CD4-positive, alpha-beta T cell treated with Interleukin-17A for 1 hour (primary cell): ENCODE measurements at places on chromosomes 7 and 10.
A peak's percentile ranks its signal among the peaks of the same experiment; 100 is the strongest.

- no peak for DNase-seq
These were observed 37.1 kb downstream of the COL13A1 start for GRCh38 chr10:69838853-69839252.

DNA sequence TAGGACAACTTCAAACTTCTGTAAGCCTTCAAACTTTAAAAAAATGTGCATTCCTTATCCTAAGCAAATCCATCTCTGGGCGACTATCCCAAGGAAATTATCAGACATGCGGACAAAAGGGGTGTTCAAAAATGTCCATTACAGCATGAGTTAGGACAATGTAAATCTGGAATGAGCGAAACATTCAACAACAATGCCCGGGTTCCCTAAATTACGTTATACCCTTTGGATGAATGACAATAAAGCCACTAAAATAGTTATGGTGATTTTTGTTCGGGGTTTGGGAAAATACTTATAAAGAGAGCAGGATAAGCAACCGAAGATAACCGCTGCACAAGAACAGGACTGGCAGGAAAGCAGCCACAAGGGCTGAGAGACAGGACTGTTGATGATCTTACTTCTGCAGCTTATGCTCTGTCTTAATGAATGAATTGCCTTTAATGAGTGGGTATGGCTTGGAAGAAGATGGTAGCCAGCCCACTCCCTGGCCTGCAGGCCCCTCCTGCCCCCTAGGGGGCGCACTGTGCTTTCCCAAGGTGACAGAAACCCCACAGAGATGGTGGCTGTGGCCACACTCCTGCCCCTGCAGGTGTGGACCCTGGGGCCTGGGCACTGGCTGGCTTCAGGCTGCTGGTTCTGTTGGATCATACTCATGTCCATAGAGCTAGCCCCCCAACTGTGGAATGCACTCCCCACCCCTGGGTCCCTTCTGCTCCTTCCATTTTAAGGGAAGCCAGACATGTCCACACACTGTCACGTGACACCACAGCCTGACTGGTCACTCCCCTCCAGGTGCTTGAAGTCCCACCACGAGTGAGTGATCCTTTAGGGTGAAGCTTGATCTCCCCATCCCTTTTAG is 45.0 kb downstream of the ZCCHC24 start:
- peak; percentile 33 for DNase-seq

- DNase-seq: no peak
These were observed 15.7 kb downstream of the RBM33 start for GRCh38 chr7:155660059-155660757.

DNA sequence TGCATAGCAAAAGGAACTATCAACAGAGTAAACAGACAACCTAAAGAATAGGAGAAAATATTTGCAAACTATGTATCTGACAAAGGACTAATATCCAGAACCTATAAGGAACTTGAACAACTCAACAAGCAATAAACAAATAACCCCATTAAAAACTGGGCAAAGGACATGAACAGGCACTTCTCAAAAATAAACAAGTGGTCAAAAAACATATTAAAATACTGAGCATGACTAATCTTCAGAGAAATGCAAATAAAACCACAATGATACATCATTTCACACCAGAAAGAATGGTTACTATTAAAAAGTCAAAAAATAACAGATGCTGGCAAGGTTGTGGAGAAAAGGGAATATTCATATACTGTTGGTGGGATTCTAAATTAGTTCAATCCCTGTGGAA is 17.1 kb downstream of the MAGI2 start:
- no peak for DNase-seq

- DNase-seq: no peak
These were observed 172.7 kb downstream of the DIP2C start for GRCh38 chr10:516764-517163.

- DNase-seq: no peak
These were observed 287.0 kb downstream of the DOCK4 start for GRCh38 chr7:111919164-111919563.

DNA sequence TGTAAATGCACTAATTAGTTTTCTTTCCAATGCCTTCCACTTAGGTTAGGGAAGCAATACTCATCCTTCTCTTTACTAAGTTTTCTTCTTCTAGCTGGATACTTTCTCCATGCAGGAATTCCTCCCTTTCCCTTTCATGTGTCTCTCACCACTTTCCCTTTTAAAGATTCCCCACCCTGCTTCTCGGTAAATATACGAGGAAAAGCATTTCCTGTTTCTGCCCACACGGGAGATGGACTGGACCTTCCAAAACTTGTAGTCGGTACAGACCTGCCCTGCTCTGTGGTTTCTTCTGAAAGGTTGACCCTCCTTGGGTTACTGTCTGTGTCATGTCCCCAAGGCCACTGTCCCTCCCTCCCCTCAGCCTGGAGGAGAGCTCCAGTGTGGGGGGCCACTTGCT is 58.9 kb upstream of the LYZL2 start:
- DNase-seq: no peak
